ENCODE measurements at places on chromosomes 5 and 9.

GRCh38 chr5:118778941-118779340 lies 209.4 kb downstream of the DTWD2 start:
- no peak for DNase-seq

GRCh38 chr9:90394871-90395270 lies 247.8 kb downstream of the DIRAS2 start:
- peak; percentile 38 for DNase-seq

GRCh38 chr9:129483415-129484351 lies 137.2 kb downstream of the C9orf50 start:
- peak; percentile 97 for DNase-seq

DNA sequence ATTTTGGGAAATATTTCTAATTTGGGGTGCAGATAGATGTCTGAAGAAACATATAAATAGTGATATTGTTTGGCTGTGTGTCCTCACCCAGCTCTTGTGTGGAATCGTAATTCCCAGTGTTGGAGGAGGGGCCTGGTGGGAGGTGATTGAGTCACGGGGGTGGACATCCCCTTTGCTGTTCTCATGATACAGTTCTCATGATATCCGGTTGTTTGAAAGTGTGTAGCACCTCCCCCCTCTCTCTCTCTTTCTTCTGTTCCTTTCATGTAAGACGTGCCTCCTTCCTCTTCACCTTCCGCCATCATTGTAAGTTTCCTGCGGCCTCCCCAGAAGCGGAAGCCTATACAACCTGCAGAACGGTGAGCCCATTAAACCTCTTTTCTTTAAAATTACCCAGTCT lies 11.4 kb upstream of the ADAMTS16 start:
- DNase-seq = no peak

GRCh38 chr9:93086447-93087224 lies 9.4 kb upstream of the CARD19 start:
- no peak for DNase-seq

- no peak for DNase-seq
Observed at GRCh38 chr5:68685863-68686262, 408.0 kb upstream of the SLC30A5 start.

- no peak for DNase-seq
Observed at GRCh38 chr5:9477537-9477936, 68.3 kb downstream of the SEMA5A start.

- DNase-seq = no peak
Observed at GRCh38 chr5:154409230-154409840, 36.5 kb upstream of the SAP30L start.

GRCh38 chr9:137462396-137462985 lies 3.4 kb upstream of the NSMF start:
- no peak for DNase-seq

DNA sequence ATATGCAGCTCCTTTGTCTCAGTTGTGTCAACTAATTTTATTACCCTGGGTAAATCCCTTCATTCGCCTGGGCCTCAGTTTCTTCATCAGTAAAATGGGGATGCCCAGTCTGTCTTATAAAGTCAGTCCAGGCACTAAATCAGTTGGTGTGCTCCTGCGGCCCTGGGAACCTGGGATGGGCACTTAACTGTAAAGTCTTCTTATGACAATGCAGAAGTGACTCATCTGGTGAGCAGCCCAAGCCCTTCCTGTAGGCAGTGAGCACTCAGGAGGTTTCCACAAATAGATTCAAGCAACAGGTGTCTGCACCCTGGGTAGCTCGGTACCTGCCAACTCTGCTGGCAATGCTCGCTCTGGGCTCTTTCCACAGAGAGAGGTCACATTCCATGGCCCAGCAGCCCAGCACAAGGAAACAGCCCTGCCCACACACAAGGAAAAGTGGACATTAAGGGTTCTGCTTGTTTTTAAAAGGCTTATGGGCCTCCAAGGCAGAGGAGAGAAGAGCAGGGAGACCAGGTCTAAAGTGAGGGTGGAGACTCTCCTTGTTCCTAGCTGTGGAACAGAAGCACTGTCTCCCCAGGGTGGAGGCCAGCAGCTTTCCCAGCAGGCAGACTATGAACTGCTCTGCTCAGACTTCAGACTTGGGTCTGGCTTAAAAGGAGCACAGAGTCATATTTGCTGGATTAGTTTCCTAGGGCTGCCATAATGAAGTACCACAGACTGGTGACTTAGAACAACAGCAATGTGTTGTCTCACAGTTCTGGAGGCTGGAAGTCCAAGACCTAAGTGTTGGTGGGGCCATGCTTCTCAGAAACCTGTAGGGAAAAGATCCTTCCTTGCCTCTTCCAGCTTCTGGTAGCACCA lies 89.7 kb upstream of the ADRA1B start:
- DNase-seq = no peak

GRCh38 chr5:105134328-105134727 lies 1571.7 kb upstream of the NUDT12 start:
- no peak for DNase-seq

DNA sequence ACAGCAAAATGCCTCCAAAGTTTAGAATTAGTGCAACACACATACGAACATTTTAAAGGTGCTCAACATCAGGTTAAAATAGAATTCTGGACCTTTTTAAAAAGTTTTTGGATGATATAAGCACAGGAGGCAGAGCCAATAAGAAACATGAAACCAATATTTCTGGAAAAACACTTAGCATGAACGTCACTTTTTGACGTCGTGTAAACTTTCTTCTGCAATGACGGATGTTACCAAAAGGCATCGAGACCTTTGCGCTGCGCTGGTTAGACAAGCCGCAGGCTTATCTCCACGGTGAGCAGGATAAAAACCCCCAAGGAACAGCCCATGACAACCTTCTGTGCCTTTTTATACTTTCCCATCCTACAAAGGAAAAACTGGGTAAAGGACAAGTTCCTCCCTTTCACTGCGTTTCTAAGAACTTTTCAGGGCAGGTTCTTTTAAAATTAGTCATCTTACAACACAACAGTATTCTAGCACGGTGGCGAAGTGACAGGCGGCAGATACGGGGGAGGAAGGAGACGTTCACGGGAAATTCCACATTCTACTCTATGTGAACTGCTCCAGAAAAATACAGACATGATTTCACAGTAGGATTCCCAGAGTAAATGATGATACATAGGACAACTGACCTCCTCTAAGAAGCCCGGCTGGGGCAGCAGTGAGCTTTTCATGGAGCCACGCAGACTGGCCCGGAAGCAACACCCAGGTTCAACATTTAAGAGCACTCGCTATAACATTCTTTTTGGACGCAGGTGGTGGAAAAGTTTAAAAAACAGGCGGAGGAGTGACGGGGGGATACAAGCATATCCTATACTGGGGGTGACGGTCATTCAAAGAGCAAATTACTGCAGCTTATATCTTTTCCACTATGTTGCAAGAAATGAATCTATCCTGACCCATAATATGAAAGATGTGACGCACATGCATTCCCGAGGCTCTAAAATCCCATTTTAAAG lies 52.4 kb downstream of the USP20 start:
- peak; percentile 42 for DNase-seq

DNA sequence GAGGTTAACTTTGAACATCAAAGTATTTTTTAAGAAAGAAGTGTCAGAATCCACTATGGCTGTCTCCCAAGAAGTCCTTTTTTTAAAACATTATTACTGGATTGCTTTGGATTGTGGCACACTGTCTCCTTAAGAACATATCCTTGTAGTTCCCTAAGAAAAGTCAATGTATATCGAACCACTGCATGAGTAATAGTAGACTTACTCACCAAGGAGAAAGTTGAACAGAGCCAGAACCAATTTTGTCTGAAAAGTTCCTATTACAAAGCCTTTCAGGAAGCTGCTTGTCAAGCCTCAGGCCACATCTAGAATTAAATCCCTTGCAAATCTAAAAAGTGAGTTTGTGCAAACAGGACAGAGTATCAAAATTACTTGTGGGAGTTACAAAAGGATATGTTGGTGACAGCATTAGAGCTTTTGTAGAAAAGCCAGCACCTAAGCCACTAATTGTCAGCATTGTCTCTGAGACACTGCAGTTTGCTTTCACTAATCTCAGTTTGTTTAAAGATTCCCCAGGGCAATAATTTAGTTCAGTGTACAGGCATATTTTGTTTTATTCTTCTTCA lies 195.4 kb downstream of the MPDZ start:
- DNase-seq = no peak

- peak; percentile 48 for DNase-seq
Observed at GRCh38 chr9:89810431-89810830, 205.6 kb downstream of the GADD45G start.

Measured in kidney (tissue), 22 donors.